ENCODE measurements at places on chromosomes 5 and 9. TPM values are rescaled to one million over a fixed set of nuclear protein-coding genes. Genes with fewer than 3 reads are reported as not detected.

FAM200C gene
- 1.9 TPM for total RNA-seq

BTNL8 gene
- not detected for total RNA-seq

AGXT2 gene
- not detected for total RNA-seq

CCDC171 gene
- 0.50 TPM for total RNA-seq

WNK2 gene
- total RNA-seq = 6.5 TPM

RGMB gene
- 5.9 TPM for total RNA-seq

BNC2 gene
- total RNA-seq = 4.1 TPM

TLX3 gene
- total RNA-seq = not detected

CDX1 gene
- not detected for total RNA-seq

IL9 gene
- total RNA-seq = not detected

FRRS1L gene
- total RNA-seq = 0.18 TPM

PHF19 gene
- total RNA-seq = 126 TPM
